ENCODE measurements at places on chromosomes 13 and 19. TPM values are rescaled to one million over a fixed set of nuclear protein-coding genes. Genes with fewer than 3 reads are reported as not detected.

Gene CLEC17A
- total RNA-seq: not detected

Gene TMEM238
- total RNA-seq: not detected

Gene LGALS7B
- not detected for total RNA-seq

Gene NCR1
- total RNA-seq: 12.6 TPM

Gene TMPRSS9
- total RNA-seq: not detected

Gene CDK8
- 28.4 TPM for total RNA-seq

Gene CAPNS1
- 248 TPM for total RNA-seq

Gene GPR12
- not detected for total RNA-seq

Gene TTC9B
- not detected for total RNA-seq

Gene KLK4
- total RNA-seq: not detected

Gene SRRM5
- total RNA-seq: 0.26 TPM

Gene CCNA1
- total RNA-seq: 0.97 TPM

Gene GRK1
- 0.14 TPM for total RNA-seq

Gene TMEM150B
- total RNA-seq: 0.24 TPM

Gene CGB1
- not detected for total RNA-seq

Gene CCDC122
- 2.8 TPM for total RNA-seq

Gene ATP1A3
- total RNA-seq: 11.9 TPM

Gene ZNF284
- 2.0 TPM for total RNA-seq

Gene GNG7
- total RNA-seq: 1.1 TPM

Gene NMRK2
- total RNA-seq: 59.4 TPM

Gene ZNF699
- 4.7 TPM for total RNA-seq

Gene DACH1
- 0.28 TPM for total RNA-seq
